ENCODE measurements at places on chromosomes 3 and 15.
A peak's percentile ranks its signal among the peaks of the same experiment; 100 is the strongest.

DNA sequence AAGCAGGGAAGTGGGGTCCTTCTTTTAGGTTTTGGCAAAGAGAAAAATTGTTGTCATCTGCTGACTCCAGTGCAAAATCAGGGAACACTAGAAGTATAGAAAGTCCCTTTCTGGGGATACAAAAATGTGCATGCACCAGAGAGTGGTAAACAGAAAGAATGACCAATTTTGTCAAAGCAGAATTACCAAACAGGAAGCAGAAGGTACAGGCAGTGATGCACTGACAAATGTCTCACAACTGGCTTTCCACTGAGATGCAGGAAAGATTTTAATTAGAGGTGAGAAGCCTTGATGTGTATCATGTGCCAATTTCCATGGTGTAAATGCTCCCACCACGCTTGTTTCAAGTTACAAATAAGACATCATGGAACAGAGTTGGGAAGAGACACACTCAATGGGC, 66.0 kb downstream of the TRIM69 start:
- no peak for DNase-seq

GRCh38 chr3:9013782-9014563, 50.7 kb upstream of the RAD18 start:
- no peak for DNase-seq

DNA sequence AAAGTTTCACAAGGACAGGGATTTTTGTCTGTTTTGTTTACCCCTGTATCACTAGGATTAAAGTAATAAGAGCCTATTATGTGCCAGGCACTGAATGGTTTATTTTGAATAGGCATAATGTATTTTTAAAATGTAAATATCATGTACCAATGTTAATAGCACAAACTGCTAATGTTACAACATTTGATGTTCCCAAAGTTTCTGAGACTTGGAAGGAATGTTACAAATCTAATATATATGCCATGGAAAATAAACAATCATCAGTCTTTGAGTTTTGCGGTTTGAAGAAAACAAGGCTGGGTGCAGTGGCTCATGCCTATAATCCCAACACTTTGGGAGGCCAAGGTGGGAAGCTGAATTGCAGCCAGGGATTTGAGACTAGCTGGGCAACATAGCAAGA, 159.4 kb downstream of the CDIN1 start:
- DNase-seq: no peak

DNA sequence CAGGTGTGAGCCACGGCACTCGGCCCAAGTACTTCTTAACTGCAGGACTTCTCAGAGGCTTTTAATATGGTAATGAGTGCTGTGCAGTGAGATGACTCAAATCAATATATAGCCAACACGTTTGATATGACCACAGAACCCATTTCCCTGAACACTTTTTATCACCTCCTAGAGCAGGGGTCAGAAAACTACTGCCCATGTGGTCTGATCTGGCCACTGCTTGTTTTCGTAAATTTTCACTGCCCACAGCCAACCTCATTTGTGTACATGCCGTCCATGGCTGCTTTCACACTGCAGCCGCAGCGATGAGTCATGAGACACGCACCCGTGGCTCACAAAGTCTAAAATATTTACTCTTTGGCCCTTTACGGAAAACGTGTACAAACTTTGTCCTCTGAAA, 179.2 kb downstream of the RORA start:
- no peak for DNase-seq

DNA sequence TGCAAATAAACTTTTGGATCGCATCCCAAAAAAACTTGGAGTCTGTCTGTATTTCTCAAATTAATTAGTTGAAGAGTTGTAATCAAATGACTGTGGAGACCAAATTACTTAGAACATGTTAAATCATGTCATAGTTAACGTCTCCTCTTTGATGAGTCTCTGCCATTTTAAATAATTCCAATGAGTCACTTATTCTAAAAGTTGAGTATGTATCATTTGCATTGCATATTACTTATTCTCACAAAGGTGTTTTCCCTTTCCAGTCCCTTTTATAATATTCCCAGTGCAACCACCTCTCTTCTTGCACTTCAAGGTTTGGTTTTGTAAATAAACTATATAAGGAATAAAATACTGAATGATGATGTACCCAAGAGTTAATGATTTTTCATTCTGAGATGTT, 36.0 kb upstream of the MBNL1 start:
- DNase-seq: no peak

GRCh38 chr15:89085289-89085926, 2.8 kb upstream of the ABHD2 start:
- DNase-seq: no peak

GRCh38 chr3:174023421-174023820, 625.9 kb downstream of the NLGN1 start:
- peak; percentile 6 for DNase-seq

GRCh38 chr3:171267104-171267503, 193.1 kb downstream of the TNIK start:
- DNase-seq: no peak

- peak; percentile 45 for DNase-seq
Observed at GRCh38 chr15:69762373-69763148, 309.9 kb downstream of the RPLP1 start.

Data from eye (tissue), 1 donor.